ENCODE measurements at places on chromosomes 5 and 9. TPM values are rescaled to one million over a fixed set of nuclear protein-coding genes. Genes with fewer than 3 reads are reported as not detected.

Gene DMRT2
- not detected for total RNA-seq

Gene TMEM171
- total RNA-seq: not detected

Gene ACTBL2
- not detected for total RNA-seq

Gene TAF11L14
- total RNA-seq: not detected

Gene CPEB4
- total RNA-seq: 7.4 TPM

Gene DPYSL3
- total RNA-seq: 0.28 TPM

Gene ABCA1
- total RNA-seq: 0.72 TPM

DNA sequence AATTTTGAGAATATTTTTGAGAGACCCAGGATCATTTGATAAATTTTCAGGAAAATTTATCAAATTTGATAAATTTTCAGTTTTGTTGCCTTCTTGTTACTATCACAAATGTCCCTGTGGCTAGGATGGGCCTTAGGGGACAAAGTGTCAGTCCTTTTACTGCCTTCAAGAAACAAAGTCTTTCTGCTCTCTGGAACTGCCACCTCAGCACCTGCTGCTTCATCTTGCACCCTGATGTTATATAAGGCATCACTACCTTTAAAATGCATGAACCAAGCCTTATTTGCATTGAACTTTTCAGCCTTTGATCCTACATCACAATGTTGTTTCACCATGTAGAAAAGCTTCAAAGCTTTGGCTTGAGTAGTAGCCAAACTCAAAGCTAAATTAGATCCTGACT, 123.0 kb upstream of the CNTLN start:
- no peak for DNase-seq

- DNase-seq: no peak
Measured at GRCh38 chr5:35869685-35870277, 13.1 kb downstream of the IL7R start.

DNA sequence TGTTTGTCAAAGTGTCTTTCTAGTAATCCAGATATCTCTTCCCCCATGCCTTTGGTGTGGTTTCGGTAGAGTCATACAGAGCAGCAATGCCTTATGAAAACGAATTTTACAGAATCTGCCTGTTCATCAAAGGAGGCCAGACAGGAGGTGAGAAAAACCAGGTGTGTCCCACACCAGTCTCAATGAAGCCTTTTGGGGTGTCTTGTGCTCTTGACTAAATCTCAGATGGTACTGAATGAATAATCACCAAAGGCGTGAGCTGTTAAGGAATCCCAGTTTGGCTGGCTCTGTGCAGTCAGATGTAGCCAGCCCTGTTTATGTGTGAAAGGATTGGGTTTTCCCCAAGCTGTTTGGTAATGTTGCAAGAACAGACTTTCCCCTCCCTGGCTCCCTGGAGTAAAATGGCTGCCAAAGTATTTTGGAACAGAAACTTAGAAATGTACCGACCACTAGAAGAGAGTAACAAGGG, 70.8 kb upstream of the CDKN2B start:
- DNase-seq: peak; percentile 69

DNA sequence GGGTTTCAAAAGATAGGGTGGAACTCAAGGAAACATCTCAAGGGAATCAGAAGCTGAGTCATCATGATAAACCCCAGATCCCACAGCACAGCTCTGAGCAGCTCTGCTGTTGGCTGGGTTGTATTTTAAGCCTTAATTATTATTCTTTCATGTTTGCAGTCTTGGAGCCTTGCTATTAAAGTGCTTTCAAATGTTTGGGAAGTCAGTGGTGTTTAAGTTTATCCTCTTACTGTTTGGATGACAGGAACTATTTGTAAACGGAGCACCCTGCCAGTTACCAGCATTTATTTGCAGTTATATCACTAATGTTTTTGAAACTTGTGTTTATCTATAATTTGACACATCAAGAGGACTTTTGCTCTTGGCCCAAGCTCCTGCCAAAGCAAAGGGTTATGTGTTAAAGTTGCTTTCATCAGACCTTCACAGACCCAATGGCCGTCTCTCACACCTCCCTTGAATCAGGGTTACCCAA, 141.1 kb upstream of the SPDL1 start:
- DNase-seq: no peak

GRCh38 chr5:113133211-113133975, 156.8 kb downstream of the DCP2 start:
- DNase-seq: no peak

- DNase-seq: no peak
Measured at GRCh38 chr9:80158554-80159170, 586.9 kb downstream of the TLE4 start.

DNA sequence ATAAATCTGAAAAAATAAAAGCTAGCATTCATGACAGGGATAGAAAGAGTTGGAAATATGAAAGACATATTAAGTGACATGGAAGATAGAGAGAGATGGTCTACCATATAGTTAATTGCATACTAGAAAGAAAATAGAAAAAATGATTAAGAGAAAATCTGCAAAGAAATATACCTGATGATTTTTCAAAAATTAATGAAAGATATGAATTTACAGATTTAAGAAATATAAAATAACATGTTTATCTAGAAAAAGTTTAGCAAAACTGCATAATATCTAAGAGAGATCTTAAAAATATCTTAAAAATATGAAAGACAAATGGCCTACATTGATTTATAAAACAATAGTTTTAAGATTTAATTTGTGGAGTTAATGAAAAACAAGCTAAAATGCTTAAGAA, 219.1 kb upstream of the RPS23 start:
- no peak for DNase-seq

DNA sequence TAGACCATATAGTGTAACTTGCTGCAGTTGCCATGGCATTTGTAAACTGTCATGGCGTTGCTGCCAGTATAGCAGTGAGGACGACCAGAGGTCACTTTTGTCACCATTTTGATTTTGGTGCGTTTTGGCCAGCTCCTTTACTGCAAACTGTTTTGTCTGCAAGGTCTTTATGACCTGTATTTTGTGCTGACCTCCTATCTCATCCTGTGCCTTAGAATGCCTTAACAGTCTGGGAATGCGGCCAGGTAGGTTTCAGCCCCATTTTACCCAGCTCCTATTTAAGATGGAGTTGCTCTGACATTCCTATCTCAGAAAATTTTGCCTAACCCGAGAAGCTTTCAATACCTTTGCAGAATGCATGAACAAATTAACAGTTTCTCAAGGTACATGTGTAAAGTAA, 914.4 kb upstream of the ACO1 start:
- no peak for DNase-seq

- DNase-seq: no peak
Measured at GRCh38 chr9:137494104-137494544, 35.0 kb upstream of the NSMF start.

- peak; percentile 40 for DNase-seq
Measured at GRCh38 chr5:116947691-116948528, 373.3 kb upstream of the SEMA6A start.

DNA sequence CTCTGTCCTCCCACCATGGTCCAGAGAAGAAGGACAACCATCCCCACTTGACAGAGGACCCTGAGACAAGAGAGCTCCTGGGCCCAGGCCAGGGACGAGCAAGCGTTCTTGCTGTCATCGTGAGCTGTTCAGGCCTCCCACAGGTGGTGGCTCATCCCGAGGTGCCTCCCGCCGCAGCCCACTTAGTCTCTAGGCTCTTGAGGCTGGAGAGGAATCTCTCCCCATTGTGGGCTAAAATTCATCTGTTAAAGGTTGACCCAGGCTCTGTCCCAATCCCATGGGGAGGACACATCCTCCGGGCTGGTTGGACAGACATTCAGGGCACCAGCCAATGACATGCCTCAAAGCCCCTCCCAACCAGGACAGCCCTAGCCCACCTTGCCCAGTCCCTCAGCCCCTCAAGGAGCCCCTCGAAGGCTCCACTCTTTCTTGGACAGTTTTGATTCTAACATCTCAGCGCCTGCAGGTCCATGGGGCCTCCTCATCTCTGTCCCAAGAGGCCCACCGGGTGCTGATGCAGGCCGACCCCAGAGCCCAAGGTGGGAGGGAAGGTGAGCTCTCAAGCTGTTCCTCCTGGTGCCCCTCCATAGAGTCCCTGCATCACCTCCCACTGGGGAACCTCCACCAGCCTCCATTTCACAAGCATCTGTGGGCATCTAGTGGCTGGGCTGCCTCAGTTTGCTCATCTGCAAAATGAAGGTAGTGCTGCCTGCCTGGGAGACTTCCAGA, 52.9 kb downstream of the BARX1 start:
- DNase-seq: no peak

GRCh38 chr5:157295247-157295646, 29.3 kb downstream of the CYFIP2 start:
- DNase-seq: no peak

GRCh38 chr9:90033028-90033650, 428.3 kb downstream of the GADD45G start:
- no peak for DNase-seq

- no peak for DNase-seq
Measured at GRCh38 chr9:529731-530130, 311.8 kb upstream of the DMRT1 start.

GRCh38 chr5:52804387-52804791, 16.7 kb downstream of the ITGA1 start:
- no peak for DNase-seq

DNA sequence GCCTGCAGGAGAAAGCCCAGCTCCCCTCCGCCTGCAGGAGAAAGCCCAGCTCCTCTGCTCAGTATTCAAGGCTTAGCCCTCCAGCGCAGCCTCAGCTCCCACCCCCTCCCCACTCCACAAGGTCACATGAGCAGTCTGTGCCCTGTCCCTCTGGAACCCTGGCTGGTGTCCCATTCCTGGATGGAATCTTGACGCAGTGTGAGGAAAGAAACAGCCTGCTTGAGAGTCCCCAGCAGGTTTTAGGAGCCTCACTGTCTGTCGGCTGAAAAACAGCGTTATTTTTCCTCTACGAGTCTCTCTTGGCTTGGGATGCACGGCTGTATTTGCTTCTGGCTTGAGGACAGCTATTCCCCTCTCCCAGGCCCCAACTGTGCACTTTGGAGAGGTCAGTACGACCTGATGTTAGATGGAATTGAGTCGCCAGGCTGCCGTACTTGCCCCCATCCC, 210.1 kb upstream of the TRIM32 start:
- no peak for DNase-seq

DNA sequence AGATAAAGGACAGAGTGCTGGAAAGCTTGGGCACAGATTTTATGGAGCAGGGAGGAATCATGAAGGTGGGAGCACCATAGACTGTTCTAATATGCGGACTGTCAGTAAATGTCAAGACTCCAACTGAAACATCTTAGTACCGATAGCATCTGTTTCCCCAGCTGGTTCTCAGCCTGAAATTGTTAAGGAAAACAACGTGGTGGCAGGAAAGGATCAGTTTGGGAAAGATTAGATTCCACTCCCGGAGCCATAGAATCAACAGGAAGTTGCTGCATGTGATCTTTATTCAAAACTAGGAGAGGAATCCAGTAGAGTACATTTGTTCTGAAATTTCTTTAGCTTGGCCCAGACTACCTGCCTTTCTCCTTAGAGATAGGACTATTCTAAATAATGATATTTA, 559.1 kb downstream of the CSNK1G3 start:
- DNase-seq: no peak

GRCh38 chr5:175795959-175796358, 75.4 kb upstream of the CPLX2 start:
- no peak for DNase-seq

- DNase-seq: no peak
Measured at GRCh38 chr9:9892217-9892616, 720.6 kb downstream of the PTPRD start.

GRCh38 chr5:166074582-166075481, 2216.6 kb upstream of the WWC1 start:
- DNase-seq: no peak

- DNase-seq: no peak
Measured at GRCh38 chr5:73938938-73939320, 312.9 kb downstream of the ARHGEF28 start.

DNA sequence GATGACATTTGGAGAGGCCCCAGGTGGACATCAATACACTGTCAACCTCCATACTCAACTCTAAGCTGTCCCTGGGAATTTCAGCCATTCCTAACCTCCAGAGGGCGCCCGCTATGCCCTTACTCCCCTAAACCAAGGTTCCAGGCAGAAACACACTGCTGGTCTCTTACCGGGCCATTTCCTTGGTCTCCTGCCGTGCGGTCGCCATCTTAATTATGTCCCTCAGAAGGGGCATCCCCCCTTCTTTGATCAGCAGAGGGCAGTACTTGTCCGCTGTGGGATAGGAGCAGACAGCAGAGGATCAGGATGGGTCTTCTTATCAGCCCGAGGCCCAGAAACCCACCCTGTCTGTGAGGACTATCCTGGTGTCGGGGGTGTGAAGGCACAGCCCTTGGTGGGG, 9.3 kb upstream of the ZDHHC12 start:
- no peak for DNase-seq

- DNase-seq: no peak
Measured at GRCh38 chr5:56840597-56840996, 25.2 kb downstream of the MAP3K1 start.

DNA sequence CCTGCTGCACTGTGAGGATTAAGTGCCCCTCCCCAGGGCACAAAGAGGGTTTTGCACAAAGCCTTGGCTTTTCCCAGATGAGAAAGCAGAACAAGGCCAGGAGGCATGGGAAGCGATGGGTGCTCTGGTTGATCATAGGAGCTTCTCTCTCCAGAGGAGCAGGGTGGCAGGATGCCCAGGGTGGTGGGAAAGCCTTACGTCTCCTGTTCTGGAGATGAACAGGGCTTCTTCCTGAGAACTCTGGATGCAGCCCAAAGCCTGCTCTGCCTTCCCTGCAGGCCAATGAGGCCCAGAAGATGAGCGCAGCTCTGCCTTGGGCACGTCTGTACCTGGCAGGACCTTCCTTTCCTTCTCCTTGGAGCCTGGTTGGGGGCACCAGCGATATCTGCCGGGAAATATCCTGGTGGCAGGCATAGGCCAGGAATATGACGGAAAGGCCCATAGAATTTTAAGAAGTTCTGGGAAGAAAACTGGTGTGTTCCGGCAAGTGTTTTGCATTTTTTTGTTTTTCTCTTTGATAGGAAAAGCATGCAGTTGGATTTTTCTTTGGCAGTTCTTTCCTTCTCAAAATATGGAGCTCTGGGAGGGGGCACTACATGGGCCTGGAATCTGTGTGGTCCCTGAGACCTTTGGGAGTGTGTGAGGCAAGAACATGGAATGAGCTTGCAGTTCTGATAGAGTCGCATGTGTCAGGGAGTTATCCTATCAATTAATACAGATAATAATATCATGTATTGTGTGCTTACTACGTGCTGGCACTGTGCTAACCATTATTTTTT, 253.2 kb upstream of the KLF4 start:
- DNase-seq: no peak

GRCh38 chr9:19927560-19927959, 138.7 kb upstream of the SLC24A2 start:
- no peak for DNase-seq

DNA sequence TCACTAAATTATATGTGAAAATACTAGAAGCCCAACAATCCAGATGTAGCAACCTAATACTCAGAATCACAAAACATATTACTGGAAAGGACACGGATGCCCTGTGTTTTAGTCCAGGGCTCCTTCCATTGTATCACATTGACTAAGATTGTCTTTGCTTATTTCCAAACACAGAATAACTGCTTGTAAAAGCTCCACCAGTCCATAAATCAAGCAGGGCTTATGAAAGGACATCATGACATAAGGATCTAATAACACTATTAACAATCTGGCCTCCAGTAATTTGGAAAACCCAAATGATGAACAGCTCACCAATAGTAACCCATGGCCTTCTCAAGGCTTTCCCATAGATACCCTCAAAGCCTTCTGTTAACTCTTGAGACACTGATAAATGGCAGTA, 39.8 kb downstream of the WDR41 start:
- no peak for DNase-seq

- no peak for DNase-seq
Measured at GRCh38 chr5:19795218-19795617, 192.8 kb downstream of the CDH18 start.
